ENCODE measurements at places on chromosomes 2 and 18.
A peak's percentile ranks its signal among the peaks of the same experiment; 100 is the strongest.

GRCh38 chr2:181910028-181910831 is 18.7 kb downstream of the ITPRID2 start:
- DNase-seq = no peak

DNA sequence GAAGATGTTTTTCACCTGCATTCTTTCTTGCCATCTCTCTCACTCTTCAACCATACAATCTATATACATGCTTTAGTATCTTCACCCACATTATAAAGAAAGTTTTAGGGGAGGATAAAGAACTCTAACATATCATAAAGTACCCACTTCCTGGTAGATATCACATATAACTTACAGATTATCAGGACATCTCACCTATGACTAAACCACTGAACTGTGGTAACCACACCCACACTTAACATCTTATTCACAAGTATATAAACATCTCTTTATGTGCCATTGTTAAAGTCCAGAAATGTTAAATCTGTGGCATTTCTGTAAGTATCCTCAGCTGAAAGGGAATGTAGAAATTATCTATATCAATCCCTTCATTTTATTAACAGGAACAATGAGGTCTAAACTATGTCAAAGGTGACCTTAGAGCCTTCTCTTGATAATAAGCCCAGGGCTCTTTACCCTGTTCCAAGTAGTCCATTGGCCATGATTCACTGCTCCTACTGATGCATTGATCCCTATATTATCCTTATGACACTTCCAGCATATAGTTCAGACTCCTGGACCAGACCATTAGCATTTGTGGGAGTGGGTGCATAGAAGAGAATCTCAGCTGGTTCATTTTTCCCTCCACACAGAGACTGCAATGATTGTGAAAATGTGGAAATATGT is 182.4 kb downstream of the SUCLG1 start:
- DNase-seq = no peak

- no peak for DNase-seq
Measured at GRCh38 chr18:50396005-50396660, 21.3 kb downstream of the SKA1 start.

DNA sequence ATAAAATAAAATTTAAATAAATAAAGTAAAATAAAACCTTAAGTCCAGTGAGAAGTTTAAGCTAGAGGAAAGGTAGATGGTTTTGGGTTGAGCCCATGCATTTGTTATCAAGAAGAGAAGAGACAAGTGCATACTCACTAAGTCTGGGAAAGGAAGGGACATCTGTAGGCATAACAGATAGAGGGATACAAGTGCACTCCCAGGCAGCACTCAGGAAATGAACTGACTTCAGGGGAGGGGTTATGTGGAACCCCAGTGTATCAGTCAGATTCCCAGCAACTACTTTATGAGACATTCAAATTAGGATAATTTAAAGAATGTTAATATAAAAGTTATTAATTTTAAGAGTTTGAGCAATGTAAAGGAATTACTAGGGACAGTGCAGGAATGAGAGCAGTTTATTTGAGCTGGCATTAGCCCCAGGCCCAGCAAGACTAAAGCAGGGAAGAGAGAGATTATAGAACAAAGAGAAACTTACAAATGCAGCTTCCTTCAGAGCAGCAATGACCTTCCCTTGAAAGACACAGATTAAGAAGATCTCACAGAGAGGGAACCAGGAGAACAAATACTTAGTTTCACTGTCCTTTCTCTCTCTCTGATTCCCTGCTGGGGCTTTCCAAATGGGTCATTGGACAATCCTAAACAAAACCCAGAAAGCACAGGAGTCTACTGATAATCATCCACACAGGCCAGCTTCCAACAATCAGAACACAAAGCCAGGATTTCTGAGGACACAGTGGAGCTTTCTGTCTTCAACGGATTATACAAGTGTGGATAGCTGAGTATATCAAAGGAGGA is 109.7 kb downstream of the ERBB4 start:
- no peak for DNase-seq

- peak; percentile 93 for DNase-seq
Measured at GRCh38 chr2:74740741-74741431, 86.8 kb downstream of the SEMA4F start.

DNA sequence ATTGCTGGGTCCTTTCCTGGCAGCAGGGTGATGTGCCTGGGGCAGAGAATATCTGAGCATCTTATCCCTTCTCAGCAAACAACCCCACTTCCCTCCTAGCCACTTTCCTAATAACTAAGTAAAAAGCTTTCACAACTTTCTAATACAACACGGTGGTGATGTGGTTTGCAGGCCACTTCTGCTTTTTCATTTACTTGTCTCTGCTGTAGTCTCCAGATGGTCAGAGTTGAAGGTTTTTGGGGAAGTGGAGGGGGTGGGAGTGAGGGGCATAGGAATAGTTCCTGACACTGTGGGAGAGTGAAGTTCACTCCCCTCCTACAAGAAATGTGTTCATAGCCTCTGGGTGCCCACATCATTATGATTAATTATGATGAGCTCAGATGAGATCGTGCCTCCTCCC is 11.6 kb downstream of the OXER1 start:
- no peak for DNase-seq

DNA sequence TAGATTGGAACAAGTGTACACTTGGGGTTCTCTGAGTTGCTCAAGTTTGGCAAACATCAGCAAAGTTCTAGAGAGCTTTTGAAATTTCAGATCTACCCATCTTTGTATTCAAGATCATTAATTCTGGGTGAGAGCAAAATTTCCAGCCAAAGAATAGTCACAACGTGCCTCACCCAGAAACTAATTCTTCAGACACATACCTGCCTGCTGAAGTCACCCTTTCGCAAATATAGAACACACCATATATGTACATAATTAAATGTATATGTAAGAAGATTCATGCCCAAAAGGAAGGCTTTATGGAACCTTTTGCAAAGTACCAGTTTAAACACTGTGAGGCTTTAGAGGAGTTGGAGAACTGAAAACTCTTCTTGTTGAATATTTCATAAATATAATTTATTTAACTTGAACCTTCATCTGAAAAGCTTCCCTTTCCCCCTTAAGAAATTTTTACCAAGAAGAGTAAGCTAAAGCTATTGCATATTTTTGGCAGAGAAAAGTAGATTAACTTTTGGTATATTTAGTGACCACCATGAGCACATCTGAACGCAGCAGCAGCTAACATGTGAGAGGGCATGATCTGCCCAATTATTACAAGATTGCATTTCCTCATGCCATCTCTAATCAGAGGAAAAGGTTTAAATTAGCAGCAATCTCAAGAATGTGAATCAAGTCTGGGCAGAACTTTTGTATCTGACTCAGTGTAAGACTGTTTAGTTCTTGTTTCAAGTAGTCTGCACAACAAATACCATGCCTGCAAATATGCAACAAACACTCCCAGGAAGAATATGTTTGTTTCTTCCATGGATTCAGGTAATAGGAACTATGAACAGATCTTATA is 8.2 kb downstream of the RND3 start:
- DNase-seq = no peak

DNA sequence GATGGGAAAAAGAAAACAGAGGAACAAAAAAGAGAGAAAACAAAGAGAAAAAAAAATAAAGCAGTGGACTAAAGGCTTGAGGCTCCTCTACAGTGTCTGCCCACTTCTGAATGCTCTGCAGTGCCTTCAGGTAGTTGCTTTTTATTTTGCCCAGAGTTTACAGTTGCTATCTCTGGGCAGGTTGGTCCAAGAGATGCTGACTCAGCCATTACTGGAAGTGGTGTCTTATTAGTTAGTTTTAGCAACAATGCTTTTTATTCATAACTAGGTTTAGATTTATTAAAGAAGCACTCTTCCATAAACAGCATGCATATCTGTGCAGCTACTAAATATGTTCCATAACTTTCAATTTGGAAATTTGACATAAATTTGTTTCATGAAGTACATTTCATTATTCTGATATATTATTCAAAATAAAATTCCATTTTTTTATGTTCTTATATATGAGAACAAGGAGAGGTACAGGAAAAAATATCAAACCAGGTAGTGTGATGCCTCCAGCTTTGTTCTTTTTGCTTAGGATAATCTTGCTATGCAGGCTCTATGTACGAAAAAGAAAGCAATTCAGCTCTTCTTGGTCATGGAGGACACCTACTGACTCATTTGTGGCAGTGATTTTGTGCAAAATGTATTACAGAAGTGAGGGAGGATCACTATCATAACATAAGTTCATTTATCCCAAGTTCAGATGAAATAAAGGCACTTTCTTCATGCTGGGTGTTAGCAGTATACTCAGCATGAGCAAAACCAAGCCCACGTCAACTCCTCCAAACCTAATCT is 69.5 kb downstream of the RPIA start:
- no peak for DNase-seq

DNA sequence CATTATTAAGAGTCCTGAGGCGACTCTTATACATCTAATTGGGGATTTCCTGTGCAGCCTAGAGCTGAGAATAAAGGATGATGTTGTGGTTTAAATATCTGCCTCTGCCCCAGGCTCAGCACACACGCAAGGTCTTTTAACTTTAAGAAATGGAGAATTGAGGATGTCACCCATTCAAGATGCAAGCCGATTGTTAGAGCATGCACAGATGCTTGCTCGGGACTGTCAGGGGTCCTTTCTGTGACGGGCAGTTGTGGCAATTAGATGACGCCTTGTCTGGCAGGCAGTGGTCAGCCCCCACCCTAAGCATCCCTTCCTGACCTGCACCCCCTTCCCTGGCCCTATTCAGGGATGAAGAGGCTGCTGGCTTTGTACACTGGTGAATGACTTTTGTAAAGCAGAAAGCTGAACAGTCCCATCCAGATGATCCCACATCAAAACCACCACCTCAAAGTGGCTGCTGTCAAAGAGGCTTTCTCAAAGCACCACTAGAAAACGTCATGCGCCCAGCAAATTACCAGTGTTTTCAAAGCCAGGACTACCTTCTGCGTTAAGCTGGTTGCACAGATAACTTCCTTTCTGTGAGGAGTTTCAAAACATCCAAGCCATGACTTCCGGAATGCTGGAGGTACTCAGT is 23.7 kb downstream of the FAM178B start:
- no peak for DNase-seq

DNA sequence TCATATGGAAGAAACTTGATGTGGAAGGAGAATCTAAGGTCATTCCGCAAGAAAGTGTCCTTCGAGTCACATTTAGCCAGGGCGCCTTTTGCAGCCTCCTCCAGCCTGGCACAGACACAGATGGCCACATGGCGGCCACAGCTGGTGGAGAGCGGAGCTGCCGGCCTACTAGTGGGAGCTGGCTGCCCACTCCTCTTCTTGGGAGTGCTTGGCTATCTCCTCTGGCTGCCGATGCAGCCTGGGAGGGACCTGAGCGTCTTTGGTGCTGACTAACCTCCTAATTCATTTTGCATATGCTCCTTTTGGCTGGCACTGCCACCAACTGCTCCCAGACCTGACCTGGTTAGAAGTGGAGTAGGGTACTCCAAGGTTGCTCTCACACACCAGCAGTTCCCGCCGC is 199.3 kb upstream of the MYT1L start:
- no peak for DNase-seq

- no peak for DNase-seq
Measured at GRCh38 chr2:168180914-168181313, 66.5 kb downstream of the STK39 start.

DNA sequence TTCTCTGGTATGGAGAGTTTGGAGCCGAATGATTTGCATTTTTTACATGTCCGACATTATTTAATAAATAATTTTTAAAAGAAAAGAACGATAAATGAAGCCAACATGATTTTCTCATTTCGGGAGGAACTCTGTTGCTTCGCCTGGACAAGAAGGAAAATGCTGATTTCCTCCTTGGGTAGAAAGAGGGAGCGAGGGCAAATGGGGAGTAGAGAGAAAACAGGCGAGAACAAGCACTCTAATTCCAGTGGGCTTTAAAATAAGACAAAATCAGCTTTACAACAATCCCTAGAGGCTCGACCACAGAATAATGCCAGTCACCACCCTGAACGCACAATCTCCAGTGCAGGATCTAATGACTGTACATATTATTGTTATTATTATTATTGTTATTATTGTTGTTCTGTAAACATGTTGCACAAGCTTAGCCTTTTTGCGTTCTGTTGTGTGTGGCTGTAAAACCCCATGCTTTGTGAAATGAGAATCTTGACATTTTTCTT is 3.7 kb downstream of the DLX1 start:
- no peak for DNase-seq

DNA sequence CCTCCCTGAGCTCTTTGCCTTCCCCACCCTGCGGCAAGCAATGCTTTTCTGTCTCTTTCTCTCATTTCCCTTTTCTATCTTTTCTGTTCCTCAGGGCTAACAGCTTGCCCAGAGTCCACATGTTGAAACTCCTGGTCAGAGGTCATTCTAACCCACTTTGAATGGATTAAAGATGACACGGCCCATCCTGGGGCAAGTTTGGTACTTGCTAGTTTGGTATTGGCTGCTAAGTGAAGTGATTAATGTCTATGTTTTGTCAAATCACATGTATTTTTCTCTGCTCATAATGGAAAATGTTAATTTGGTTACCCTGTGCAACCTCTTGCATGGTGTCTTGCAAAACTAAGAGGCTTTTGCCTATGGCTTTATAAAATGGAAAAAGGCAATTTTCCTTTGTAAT is 960.2 kb downstream of the CNTNAP5 start:
- DNase-seq = no peak

GRCh38 chr18:39611381-39612100 is 2045.9 kb upstream of the CELF4 start:
- DNase-seq = no peak

DNA sequence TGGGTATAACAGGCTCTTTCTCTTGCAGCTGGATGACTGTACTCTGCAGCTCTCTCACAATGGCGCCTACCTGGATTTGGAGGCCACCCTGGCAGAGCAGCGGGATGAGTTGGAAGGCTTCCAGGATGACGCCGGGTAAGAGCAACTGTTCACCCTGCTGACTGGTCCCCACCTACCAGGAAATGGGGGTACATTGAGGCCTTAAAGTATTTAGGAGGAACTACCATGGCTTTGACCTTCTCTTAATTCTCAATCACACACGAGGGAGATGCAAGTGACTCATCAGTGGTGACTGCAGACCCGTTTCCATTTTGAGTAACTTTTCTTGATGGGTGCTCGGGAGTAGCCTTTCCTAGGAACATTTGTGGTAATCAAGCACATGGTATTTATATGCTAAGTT is 58.0 kb downstream of the FHOD3 start:
- DNase-seq = no peak

- DNase-seq = no peak
Measured at GRCh38 chr2:86021396-86022378, 84.0 kb downstream of the POLR1A start.

DNA sequence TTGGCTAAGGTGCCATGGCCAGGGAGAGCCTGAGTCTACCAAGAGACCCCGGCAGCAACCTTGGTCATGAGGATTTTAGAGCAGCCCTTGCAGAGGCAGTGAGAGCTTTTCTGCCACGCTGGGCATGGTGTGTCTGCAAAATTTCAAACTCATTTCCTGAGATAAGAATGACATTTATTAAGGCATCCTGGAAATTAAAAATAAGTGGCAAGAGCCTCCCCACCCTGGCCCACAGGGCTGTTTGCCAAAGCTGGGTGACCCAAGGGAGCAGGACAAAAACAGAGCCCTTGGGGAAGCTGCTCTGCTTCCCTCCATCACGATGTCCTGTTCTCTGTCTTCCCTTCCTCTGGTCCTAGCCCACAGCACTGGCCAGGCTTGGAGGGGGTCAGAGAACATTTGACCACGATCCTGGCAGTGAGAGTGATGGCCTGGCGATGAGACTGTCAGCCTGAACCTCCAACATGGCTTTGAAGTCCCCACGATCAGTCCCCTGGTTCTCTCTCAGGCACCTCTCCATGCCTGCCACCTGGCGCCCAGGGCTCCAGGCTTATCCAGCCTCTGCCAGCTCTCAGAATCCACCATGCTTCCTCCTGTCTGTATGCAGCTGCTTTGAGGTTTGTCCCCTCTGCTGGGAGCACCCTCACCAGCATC is 68.9 kb upstream of the RMDN2 start:
- DNase-seq = no peak

GRCh38 chr18:74567822-74568221 is 29.8 kb upstream of the ZNF407 start:
- no peak for DNase-seq
